ENCODE measurements at places on chromosomes 12 and 14. TPM values are rescaled to one million over a fixed set of nuclear protein-coding genes. Genes with fewer than 3 reads are reported as not detected.

Gene OR4K15
- not detected for total RNA-seq

Gene CERS5
- total RNA-seq: 10.9 TPM

Gene RFX4
- not detected for total RNA-seq

Gene ART4
- total RNA-seq: not detected

DNA sequence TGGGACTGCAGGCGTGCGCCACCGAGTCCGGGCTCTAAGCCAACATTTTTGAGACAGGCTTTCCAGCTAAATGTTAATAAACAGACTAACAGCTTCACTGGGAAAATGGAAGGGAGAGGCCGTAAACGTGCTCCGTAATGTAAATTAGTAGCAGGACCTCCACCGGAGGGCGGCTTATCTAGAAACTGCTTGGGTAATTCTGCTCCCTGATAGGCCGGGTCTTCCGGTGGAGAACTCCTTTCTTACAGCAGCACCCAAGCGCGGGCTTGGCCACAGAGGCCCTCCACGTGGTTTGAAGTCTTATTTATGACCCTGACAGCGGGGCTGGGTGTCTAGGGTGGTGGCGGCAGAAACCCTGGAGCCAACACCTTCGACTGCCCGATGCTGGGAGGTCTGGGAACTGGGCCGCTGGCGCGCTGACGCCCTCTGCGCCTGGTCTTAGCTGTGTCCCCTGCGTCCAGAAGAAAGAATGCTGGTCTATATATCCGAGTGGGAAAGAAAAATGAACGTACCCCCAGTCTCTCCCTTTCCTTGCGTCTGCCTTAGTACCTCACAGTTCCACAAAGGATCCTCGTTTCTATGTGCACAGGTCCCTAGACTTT, 1.7 kb downstream of the DPPA3 start:
- no peak for DNase-seq

GRCh38 chr12:1864456-1864855, 44.1 kb downstream of the LRTM2 start:
- DNase-seq: no peak

GRCh38 chr12:45666396-45666795, 63.1 kb upstream of the ARID2 start:
- DNase-seq: no peak

GRCh38 chr14:53127832-53128231, 25.3 kb downstream of the DDHD1 start:
- DNase-seq: no peak

GRCh38 chr12:108065069-108065468, 64.0 kb upstream of the WSCD2 start:
- no peak for DNase-seq

DNA sequence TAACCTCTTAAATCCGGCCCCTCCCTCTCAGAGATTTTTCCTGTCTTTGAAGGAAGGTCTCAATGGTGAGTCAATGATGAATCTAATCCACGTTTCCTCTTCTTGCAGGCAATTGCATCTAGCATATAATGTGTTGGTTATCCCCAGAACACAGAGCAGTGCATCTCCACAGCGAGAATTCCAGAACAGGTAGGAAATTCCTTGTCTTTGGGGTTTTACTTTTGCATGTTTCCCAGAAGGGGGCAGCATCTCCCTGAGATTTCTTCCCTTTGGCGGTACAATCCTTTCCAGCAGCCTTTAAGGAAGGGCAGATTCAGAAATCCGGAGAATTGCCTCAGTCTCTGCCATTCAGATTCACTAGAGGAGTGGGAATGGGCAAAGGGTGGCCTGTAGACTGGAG, 128.0 kb downstream of the KCNA5 start:
- peak; percentile 71 for DNase-seq

DNA sequence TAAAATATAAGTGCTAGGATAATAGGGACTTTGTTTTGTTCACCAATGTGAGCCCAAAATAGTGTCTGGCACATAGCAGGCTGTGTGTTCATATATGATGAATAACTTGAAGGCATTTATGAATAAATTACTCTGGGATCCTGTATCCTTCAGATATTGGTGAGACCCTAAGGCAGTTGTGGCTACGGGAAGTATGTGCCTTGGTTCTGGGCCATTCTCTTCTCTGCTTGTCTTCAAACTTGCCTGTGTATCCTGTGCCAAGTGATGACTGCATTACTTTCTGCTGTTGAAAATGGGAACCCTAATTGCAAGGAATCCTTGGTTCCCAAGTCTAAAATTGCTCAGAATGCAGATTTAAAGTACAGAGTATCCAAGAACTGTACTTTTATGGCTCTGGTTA, 67.6 kb upstream of the KTN1 start:
- peak; percentile 13 for DNase-seq

DNA sequence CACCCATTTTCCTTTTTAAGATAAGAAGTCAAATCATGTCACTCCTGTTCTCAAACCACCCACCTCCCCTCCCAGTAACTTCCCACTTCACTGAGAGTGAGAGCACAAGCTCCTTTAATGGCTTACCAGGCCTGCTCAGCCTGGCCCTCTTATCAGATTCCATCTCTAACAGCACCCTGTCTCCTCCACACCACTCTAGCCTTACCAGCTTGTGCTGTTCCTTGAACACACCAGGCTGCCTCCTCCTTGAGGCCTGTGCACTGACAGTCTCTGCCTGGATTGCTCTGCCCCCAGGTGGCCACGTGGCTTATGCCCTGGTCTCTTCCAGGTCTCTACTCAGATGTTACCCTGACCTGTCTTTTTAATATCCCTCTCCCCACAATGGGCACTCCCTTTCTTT, 40.1 kb upstream of the EVL start:
- DNase-seq: peak; percentile 22

- DNase-seq: no peak
These were observed 83.4 kb downstream of the PDE6H start for GRCh38 chr12:15056218-15056617.

DNA sequence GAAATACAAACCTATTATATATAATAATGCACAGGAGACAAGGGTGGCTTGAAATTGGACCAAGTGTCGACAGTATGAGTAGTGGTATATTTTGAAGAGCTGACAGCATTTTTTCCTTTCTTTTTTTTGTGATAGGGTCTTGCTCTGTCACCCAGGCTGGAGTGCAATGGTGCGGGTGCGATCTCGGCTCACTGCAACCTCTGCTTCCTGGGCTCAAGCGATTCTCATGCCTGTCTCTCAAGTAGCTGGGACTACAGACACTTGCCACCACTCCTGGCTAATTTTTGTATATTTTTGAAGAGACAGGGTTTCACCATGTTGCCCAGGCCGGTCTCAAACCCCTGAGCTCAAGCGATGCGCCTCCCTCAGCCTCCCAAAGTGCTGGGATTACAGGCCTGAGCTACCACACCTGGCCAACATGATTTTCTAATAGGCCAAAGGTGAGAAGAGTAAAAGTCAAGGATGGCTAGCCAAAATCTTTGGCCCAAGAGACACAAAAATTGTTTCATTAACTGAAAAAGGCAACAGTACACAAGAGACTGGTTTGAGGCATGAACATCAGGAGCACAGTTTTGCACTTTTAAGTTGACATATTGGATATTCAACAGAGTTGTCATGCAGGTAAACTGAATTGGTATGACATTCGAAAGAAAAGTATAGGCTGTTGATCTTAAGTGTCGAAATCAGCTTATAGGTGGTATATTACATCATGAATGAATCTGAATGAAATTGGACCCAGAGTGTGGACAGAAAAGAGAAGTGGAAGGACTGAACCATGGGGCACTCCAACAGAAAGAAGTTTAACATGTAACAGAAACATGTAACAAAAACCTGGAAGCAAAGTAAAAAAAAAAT, 12.5 kb downstream of the HNRNPC start:
- DNase-seq: no peak

DNA sequence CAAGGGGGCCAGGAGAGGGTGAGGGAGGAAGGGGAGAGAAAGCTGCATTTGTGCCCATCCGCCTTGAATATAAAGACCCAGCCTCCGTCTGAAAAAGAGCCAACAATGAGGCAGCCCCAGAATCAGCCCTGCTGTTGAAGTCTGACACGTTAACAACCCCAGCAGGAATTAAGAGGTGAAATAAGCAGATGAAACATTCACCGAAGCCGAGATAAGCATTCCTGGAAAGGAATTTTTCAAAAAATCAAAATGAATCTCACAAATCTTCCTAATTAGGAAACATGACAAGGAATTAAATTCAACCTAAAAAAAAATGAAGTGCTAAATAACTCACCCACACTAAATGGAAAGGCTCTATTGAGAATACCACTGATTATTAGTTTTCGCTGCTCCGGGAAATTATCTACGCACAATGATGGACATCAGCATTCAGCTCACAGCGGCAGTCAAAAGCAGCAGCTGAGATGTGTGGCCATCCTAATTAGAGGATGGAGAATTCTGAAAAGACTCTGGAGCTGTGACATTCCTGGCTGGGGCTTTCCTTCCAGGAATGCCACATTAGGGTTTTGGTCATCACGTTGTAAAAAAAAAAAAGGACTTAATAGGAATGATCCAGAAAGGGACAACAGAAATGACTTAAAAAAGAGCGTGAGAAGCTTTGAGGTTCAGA, 8.2 kb upstream of the PARP11 start:
- DNase-seq: no peak

DNA sequence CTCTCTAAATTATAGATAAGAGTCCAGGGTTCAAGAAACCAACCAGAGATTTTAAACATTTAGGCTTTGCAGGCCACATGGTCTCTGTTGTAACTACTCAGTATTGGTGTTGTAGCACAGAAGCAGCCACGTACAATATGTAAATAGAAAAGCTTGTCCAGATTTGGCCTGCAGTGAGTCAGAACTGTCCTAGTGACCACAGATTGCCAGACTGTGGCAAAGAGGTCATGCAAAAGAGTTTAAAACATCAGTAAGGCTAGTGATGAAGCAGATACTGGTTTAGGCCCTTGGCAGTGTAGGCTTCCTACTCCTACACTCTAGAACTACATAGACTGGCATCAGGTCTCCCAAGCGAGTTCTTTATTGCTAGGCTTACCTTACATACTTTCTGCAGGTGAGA, 117.6 kb upstream of the GARIN6 start:
- peak; percentile 83 for DNase-seq

GRCh38 chr12:130119241-130119861, 42.9 kb upstream of the FZD10 start:
- no peak for DNase-seq

DNA sequence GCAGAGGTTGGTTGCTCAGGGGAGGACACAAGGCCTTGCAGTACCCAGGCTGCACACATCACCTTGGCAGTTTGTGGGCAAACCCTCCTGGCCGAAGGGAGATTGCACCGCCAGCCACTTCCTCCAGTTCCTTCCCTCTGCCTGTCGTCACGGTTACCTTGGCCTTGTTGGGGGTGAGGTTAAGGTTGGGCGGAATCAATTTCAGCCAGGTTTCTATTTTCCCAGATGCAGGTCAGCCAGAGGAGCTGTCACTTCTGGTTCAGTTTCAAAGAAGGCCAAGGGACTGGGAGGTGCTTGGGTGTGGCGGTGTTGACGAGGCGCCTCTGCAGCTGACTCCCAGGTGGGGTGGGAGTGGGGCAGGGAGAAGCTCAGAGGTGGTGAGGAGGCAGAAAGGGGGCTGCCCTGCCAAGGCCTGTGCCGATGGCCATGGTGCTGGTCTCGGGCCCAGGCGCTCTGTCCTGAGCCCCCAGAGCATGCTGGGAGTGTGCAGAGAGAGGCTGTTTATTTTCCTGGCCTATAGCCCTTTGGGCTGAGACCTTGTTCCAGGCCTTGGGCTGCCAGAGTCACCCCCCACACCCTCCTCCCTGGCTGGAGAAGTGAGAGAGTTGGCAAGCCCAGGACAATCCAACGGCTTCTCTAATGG, 31.4 kb downstream of the JDP2 start:
- DNase-seq: no peak

Data from RPMI7951 (cell line).